ENCODE measurements at places on chromosomes 5 and 9.

- ATAC-seq = no peak
Measured at GRCh38 chr5:84983093-84983492, 598.4 kb upstream of the EDIL3 start.

- ATAC-seq = no peak
Measured at GRCh38 chr5:37722236-37723161, 117.3 kb downstream of the GDNF start.

DNA sequence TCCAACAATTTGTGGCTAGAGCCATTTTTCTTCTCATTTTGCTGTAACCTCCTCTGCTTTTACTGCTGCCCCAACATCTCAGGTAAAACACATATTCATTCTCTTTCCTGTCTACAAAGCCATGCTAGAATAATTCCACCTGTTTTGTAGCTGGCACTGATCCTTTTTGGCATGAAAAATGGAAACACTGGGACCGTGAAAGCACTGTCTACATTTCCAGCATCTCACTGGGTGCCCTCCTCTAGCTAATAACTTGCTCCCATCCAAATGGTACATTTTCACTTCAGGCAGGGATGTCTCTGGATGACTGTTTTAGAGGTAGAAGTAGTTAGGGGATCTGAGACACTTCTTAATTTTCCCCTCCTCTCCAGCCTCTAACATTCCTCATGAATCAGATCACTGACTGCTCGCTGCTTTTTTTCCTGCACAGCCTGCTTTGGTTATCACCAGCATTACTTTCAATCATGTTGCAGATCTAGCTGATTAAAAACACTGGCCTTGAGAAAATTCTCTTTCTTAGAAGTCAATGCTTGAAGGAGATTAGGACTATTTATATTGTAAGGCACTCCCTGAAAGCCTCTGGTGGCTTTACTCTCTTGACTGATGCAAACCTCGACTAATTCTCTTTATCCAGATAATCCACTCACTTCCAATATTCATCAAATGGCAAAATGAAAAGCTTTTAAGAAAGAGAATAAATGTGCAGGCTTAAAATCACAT, 1312.6 kb upstream of the DMAC1 start:
- no peak for ATAC-seq

DNA sequence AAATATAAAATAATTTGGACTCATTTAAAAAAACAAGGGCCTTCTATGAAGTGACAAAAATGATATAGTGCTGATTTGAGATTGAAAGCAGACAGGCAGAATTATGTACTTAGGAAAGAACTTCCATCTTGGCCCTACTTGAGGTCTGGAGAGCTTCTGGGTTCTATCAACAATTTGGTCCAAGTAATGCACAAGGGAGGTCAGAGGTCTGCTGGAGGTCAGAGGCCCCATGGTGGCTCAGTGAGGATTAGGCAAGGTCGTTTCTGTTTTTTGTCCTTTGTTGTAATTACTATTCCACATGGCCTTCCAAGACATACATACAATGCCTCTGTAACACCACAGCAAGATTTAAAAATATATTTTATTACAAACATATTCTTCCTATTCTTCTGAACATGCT, 37.2 kb downstream of the NUDT12 start:
- ATAC-seq = no peak

- no peak for ATAC-seq
Measured at GRCh38 chr5:127486471-127486870, 31.0 kb upstream of the PRRC1 start.

DNA sequence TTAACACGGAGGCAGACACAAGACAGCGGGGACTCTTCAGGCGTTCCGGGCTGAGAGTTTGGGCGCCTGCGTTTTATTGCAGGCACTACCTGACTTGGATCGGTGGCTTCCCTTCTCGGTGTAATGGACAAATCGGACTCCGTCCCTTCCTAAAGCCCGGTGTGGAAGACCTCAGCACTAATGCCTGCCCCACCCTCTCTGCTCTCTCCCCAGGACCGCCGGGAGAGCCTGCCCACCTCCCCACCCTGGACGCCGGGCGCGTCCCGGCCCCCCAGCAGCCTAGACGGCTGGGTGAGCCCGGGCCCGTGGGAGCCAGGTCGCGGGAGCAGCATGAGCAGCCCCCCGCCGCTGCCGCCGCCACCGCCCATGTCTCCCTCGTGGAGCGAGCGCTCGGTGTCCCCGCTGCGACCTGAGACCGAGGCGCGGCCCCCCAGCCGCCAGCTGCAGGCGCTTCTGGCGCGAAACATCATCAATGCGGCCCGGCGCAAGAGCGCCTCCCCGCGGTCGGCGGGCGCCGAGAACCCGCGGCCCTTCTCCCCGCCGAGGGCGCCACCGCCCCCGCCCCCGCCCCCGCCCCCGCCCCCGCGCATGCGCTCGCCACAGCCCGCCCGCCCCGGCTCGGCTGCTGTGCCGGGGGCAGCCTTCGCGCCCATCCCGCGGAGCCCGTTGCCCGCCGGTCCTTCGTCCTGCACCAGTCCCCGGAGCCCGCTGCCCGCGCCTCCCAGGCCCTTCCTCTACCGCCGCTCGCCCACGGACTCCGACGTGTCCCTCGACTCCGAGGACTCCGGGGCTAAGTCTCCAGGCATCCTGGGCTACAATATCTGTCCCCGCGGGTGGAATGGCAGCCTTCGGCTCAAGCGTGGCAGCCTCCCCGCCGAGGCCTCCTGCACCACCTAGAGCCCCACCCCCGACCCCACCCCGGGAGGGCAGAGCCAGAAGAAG, 4.6 kb upstream of the MYOZ3 start:
- peak; percentile 75 for ATAC-seq

GRCh38 chr5:5159282-5160103, 19.4 kb downstream of the ADAMTS16 start:
- ATAC-seq = no peak

GRCh38 chr9:7342736-7343135, 456.8 kb downstream of the DMAC1 start:
- no peak for ATAC-seq

- no peak for ATAC-seq
Measured at GRCh38 chr9:105070176-105070575, 142.2 kb upstream of the ABCA1 start.

DNA sequence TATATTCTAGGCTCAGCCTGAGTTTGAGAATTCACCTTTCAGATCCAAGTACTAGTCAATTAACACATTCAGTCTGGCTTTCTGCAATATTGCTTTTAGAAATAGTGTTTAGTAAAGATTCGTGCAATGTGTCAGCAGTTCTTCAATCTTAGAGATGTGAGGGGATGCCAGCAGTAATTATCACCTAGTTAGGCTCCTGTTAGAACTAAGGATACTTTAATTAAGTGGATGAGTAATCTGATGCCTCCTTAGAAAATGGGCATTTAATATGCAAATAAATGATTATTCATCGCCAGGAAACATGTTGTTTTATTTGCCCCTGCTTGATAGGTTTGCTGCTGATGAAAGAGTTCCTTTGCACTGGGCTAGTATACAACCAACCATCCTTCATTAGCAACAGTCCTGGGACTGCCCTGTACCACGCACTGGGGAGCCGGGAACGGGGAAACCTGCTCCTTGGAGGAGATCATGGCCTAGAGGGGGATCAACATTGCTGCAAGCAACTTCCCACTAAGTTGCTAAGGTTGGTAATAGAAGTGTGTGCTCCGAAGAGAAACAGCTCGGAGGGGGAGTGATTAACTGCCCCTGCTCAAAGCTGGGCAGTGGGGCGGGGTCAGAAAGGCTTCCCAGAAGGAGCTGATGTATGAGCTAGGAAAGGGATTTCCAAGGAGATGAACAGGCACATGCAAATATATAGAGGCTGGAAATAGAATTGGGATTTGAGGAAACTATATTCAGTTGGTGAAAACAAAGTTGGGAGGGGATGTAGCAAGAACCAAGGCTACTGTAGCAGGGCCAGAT, 231.8 kb downstream of the DRD1 start:
- no peak for ATAC-seq

GRCh38 chr9:2231829-2232228, 216.7 kb downstream of the SMARCA2 start:
- ATAC-seq = peak; percentile 37

- peak; percentile 48 for ATAC-seq
Measured at GRCh38 chr5:40879163-40879942, 29.9 kb upstream of the C7 start.

DNA sequence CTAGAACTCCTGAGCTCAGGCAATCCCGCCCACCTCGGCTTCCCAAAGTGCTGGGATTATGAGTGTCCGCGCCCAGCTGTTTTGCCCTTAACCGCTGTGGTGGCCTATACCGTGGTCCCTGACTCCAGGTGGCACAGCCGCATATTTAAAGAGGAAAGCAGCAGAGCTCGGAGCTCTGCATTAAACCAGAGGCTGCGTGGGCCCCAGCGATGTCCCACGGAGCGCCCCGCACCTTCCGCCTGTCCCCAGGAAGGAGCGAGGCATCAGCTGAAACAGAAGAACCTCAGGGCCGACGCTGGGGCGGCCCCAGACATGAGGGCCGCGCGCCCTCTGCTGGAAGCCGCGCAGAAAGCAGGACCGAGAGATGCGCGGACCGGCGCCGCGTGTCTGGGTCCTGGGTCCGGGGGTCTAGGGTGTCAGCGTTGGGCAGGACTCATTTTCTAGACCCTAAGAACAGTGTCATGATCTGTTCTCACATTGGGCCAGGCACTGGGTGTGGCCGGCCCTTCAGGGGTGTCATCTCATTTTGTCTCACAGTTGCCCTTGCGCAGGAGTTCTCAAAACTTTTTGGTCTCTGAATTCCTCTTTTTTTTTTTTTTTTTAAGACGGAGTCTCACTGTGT, 37.7 kb downstream of the LAMC3 start:
- peak; percentile 84 for ATAC-seq

DNA sequence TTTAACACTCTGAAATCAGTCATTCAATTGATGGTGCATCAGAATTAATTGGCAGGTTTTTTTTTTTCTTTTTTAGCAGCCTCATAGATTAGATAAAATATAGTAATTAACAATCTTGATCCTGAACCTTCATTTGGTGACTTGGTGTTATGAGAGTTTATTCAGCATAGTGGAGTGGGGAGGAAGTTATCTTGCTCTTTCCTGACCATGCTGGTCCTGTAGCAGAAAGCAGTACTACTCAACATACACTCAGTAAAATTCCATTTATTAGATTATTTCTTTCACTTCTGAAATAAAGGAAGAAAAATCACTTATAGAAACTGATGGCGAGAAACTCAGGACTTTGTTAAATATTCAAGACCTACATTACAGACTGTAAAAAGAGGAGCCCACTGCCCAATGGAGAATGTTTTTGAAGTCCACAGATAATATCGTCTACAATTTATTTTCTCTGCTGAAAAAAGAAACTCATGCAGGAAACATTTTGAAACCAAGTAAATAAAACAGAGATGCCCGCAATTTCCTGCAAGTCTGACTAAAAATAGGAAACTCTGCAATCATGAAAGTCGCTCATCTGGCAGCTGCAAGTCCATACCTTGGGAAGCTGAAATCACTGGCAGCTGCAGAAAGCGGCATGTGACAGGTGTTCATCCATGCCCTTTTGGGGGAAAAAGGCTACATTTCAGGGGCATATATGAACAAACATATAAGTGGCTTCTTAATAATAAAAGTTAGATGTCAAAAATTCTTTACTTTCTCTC, 233.2 kb upstream of the RFX3 start:
- no peak for ATAC-seq

- no peak for ATAC-seq
Measured at GRCh38 chr9:120845255-120845654, 2.5 kb upstream of the PSMD5 start.

DNA sequence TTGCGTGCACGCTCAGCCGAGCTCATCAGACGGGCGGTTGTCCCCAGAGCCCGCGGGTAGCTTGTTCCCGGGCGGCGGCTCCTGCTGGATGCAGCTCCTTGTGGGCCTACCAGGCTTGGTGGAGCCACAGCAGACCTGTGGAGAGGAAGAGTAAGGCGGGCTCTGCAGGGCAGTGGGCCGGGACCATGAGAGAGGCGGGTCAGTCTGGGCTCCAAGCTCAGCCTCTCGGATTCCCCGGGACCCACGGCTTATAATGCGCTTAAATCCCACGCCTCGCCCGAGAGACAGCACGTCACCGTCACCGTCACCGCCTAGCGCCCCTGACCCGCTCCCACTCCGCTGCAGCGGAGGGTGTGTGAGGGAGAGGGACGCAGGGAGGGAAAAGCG, 1.9 kb upstream of the ANKRD18A start:
- peak; percentile 9 for ATAC-seq

GRCh38 chr9:4725706-4726442, 15.1 kb downstream of the AK3 start:
- ATAC-seq = no peak

- no peak for ATAC-seq
Measured at GRCh38 chr9:110202232-110202631, 5.7 kb downstream of the C9orf152 start.

DNA sequence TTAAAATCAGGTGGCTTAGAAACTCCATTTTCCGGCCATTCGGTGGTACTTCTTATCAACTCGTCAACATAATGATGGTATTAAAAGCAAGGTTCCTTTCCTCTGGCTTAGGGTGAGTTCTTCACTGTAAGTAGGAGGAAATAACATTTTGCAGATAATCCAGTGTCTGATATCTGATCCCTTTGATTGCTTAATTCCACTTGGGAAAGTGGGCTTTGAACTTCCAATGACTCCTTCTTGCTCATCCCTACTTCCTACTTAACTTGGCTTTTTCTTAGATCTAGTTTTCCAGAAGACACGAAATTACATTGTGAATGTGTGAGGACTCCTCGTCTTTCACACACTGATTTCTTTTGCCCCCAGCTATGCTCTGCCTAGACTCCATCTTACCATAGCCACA, 31.5 kb downstream of the DDX31 start:
- no peak for ATAC-seq

DNA sequence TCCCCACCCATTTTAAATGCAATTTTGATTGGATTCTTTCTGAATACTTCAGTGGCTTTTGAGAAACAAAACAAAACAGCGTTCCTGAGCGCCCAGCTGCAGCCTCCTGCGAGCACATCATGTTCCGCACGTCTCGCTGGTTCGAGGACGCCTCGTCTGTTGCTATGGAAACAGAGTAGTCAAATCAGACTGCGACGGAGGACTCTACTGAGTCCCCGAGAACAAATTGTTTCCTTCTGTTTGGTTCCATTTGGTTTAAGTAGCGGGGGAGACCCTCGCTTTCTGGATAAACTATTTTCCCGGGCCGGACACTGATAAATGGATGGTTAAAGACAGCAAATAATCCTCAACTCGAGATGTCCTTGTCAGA, 69.0 kb downstream of the SLC28A3 start:
- peak; percentile 75 for ATAC-seq

- ATAC-seq = no peak
Measured at GRCh38 chr9:112080831-112081542, 94.1 kb downstream of the SUSD1 start.

DNA sequence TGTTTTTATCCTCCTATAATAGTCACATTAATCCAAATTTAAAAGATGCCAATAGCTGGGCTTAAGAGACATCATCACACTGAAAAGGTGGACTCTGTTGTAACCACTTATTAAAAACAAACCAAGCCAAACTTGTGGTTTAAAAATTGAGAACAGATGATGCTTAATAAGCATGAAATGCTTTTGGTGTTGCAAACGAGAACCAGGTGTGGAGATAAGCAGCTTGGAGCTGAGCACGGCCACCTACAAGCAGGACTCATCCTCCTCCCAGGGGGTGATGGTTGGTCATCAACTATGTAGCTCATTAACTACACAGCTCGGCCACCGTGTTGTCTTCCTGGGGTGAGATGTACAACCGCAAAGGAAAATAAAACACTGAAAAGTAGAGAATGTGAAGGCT, 154.4 kb downstream of the NPR3 start:
- no peak for ATAC-seq

- no peak for ATAC-seq
Measured at GRCh38 chr9:18994263-18994916, 38.6 kb downstream of the SAXO1 start.
